CD4-positive, alpha-beta T cell treated with Interleukin-17A for 1 hour (primary cell): ENCODE measurements at places on chromosomes 13 and 19.
A peak's percentile ranks its signal among the peaks of the same experiment; 100 is the strongest.

DNA sequence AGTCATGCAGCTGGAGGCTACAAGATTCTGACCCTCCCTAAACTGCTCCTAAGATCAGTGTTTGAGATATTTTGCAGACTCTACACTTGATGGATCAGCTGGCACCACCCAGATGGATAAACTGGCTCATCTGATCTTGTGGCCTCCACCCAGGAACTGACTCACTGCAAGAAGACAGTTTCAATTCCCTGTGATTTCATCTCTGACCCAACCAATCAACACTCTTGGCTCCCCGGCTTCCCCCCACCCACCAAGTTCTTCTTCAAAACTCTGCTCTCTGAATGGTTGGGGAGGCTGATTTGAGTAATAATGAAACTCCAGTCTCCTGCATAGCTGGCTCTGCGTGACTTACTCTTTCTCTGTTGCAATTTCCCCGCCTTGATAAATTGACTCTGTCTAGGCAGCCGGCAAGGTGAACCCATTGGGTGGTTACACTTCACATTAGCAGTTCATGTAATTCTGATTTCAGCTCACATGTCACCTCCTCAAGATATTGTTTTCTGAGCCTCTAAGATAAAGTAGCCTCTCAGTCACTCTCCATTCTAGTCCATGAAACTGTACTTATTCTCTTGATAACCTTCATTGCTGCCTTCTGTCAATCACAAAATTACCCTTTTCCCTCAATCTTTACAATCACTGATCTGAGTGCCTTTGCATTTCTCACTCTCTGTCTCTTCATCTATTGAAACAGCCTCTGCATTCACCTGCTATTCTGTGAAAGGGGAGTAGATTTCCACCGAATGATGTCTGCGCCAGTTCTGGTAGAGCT is 9.9 kb upstream of the FPR3 start:
- peak; percentile 49 for DNase-seq

- DNase-seq = no peak
Observed at GRCh38 chr13:85430216-85430794, 368.9 kb downstream of the SLITRK6 start.

- no peak for DNase-seq
Observed at GRCh38 chr13:51729866-51730553, 74.0 kb downstream of the DHRS12 start.

GRCh38 chr13:42699912-42700311 is 81.5 kb upstream of the FAM216B start:
- no peak for DNase-seq

GRCh38 chr13:75869981-75870380 is 233.9 kb downstream of the LMO7 start:
- DNase-seq = peak; percentile 59

- DNase-seq = no peak
Observed at GRCh38 chr13:112451512-112452379, 75.6 kb downstream of the SPACA7 start.

DNA sequence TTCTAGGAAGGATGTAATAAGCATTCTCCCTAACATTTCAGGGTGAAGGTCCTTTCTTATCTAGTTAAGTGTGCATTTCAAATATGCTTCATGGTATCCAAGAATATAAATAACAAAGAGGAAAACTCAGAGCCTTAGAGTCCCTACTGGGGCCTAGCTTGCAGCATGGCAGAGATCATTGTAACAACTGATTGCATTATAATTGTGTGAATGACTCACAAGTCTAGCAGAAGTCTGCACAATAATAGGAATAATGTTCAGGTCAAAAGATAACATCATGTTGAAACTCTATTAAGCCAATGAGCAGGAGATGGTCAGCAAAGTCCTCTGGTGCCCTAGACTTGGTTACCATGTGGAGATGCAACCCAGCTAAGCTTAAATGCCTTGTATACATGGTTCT is 3.4 kb downstream of the POSTN start:
- no peak for DNase-seq

GRCh38 chr19:5092481-5092843 is 123.5 kb downstream of the KDM4B start:
- no peak for DNase-seq

GRCh38 chr13:79456051-79456450 is 24.9 kb upstream of the NDFIP2 start:
- no peak for DNase-seq

GRCh38 chr13:106710266-106710665 is 142.3 kb upstream of the ARGLU1 start:
- DNase-seq = no peak

- DNase-seq = no peak
Observed at GRCh38 chr13:77391475-77391874, 64.6 kb upstream of the MYCBP2 start.

DNA sequence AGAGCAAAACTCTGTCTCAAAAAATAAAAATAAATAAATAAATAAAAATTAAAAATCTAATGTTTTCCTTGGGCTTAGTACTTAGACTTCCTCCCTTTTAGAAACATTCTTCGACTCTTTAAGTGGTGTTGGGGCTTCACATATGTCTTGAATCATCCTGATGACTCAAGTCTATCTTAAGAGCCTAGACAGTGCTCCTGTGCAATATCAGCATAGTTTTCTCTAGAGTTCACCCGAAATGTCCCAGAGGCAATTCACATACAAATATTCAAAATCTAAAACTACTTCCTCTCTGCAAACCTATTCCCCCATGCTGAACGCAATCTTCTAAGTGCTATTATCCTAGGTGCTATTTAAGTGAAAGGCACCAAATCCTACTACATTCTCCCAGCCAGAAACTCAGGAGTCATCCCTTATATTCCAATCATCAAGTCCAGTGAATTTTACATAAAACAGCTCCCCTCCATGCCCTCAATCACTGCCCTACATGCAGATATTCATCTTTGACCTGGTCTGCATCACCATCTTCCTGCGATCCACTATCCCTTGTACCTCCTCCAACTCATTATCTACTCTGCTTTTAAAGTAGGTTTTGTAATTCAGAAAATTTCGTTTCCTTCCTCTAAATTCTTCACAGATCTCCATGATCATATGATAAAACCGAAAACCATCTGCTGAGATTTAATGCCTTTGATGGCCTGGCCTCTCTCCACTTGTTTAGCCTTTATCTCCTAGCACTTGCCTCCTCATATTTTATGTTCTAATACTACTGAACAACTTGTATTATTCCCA is 102.7 kb downstream of the ELF1 start:
- DNase-seq = no peak

DNA sequence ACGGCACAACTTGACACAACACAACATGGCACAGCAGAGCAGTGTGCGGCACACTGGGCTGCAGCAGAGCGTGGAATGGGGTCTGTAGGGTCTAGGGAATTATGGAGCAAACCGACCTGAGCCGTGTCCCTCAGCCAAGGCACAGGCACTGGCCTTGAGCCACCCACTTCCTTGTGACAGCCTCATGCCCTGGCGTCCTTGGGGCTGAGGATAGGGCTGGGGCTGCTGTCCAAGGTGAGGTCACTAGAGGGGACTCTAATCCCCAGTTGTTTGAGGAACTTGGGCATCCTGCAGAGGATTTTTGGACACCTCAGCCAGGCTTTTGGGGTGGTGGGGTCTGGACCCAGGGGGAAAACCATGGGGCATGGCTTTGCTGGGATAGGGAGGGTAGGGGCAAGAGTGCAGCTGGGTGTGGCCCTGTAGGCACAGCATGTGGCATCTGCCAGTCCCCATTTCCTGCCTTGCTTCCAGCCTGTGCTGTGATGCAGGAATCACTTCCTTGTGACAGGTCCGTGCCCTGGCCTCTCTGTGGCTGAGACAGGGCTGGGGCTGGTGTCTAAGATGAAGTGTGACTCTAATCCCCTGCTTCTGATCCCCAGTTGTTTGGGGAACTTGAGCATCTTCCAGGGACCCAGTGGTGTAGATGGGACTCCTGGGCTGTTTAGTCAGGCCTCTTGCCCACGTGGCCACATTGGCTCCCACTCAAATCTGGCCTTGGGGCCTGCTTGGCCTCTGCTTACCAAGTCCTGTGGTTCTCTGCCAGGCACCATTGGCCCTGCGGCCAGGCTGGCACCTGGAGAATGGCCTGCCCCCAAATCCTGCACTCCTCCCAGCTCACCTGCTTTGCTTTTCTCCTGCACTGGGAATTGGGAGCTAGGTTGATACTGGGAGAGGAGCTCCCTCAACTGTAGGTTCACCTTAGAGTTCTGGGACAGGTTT is 78.5 kb downstream of the SCGB2B2 start:
- no peak for DNase-seq

- DNase-seq = no peak
Observed at GRCh38 chr19:12364391-12365235, 870 bp downstream of the ZNF442 start.

GRCh38 chr13:20546556-20546955 is 20.4 kb upstream of the IFT88 start:
- no peak for DNase-seq

DNA sequence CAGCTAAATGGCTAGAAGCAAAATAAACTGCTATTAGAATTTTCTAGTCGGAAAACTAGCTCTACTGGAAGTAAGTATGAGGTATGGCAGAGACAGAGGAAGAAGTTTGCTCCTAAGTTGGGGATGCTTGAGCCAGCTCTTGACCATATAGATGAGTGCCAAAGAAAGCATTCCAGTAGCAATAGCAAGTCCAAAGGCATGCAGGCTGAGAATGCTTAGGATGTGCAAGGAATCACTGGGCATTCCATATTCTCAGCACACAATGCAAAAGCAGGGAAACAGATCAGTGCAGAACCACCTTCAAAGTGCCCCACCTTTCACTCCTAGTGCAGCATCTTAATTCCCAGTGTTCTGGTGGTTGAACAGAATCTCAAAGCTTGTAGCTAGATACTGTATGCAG is 32.9 kb downstream of the SERTM1 start:
- no peak for DNase-seq

DNA sequence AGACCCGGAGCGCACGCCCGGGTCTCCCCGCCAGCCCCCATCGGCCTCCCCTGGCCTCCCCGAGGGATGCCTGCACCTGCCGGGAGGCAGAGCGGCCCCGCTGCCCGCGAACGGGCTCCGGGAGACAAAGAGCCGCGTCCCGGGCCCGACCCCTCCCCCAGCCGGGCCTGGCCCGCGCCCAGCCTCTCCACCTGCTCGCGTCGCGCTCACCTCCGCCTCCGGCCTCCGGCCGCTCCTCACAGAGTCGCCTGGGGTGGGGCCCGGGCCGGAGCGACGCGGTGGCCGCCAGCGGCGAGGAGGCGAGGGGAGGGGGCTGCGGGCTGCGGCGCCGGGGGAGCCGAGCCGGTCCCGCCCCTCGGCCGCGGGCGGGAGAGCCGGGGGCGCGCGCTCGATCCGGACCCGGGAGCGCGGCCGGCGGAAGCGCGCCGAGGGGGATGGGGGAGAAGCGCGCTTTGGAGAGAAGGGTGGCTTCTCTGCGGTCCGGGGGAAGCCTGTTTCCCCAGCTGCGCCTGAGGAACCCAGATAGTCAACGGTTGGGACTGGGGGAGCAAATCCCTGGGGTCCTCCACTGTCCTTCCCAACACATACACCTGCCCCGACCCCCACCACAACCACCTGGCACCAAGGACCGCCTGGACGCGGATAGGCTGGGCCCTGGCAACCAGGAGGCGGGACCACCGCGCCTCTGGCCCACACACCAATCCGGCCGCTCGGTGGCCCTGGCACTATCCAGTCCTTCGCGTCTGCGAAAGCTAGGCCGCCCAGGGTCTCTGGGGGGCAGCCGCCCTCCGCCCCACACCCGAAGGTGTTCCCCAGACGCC is at the start of gene PRR36:
Gene PRR36, minus strand, starts transcription at position 315 of the 821 bp plus-strand sequence. CDS start 701 bp downstream, outside the sequence.
- no peak for DNase-seq

DNA sequence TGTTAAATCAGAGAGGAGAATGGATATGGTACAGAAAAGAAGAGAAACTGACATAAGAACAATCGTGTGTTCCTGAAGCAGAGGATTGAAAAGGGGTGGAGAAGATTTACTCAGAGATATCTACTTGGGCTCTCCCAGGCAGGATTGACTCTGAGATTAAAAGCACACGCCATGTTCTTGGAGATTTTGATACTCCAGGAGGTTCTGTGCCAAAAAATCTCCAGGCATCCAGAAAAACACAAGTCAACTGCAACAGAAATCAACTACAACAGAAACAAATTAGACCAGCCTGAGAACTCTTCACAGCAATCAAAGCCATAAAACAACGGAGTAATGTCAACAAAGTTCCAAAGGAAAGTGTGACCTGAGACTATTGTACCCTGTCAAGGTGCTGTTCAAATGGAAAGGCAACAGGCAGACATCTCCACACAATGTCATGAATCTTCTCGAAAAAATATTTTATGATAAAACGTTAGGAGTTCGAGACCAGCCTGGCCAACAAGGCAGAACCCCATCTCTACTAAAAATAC is 104.2 kb downstream of the UBL3 start:
- no peak for DNase-seq

DNA sequence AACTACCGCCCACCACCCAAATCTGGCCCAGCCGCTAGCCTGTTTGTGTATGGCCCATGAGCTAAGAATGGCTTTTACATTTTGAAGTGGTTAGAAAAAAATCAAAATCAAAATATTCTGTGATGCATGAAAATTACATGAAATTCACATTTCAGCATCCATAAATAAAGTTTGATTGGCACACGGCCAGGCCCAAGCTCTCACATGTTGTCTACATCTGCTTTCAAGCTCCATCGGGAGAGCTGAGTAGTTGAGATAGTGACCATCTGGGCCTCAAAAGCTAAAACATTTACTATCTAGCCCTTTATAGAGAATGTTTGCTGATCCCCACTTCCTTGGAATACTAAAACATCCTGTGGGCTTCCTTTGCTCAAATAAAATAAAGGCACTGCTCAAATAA is 14.5 kb downstream of the RFX2 start:
- DNase-seq = no peak

GRCh38 chr19:35491836-35492360 is 1.6 kb upstream of the KRTDAP start:
- DNase-seq = no peak

DNA sequence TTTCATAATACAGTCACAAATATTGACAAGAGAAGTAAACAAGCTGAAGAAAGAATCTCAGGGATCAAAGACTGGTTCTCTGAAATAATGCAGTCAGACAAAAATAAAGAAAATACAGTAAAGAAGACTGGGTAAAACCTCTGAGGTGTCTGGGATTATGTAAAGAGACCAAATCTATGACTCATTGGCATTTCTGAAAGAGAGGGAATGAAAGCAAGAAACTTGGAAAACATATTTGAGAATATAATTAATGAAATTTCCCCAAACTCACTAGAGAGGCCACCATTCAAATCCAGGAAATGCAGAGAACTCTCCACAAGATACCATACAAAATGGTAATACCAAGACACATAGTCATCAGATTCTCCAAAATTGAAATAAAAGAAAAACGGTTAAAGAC is 53.0 kb upstream of the GPC6 start:
- no peak for DNase-seq

- no peak for DNase-seq
Observed at GRCh38 chr13:43222086-43222485, 198.7 kb downstream of the DNAJC15 start.

GRCh38 chr19:6811906-6812305 is 39.4 kb downstream of the VAV1 start:
- peak; percentile 41 for DNase-seq

- DNase-seq = no peak
Observed at GRCh38 chr19:50551715-50552187, 16.5 kb downstream of the LRRC4B start.

DNA sequence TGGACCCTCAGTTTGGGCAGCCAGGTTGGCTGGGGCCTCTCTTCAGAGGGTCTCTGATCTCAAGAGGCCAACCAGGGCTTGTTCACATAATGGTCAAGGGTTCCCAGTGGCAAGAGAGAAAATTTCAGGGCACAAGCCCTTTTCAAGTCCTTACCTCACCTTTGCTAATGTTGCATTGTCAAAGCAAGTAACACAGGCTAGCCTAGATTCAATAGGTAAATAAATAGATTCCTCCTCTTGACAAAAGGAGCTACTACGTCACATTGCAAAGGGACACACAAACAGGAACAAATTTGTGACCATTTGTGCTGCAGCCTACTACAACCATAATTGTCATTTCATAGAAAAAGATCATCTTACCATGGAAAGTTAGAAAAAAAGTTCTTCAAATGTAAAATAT is 33.9 kb upstream of the FRY start:
- no peak for DNase-seq
